ENCODE measurements at places on chromosomes 5 and 9.

DNA sequence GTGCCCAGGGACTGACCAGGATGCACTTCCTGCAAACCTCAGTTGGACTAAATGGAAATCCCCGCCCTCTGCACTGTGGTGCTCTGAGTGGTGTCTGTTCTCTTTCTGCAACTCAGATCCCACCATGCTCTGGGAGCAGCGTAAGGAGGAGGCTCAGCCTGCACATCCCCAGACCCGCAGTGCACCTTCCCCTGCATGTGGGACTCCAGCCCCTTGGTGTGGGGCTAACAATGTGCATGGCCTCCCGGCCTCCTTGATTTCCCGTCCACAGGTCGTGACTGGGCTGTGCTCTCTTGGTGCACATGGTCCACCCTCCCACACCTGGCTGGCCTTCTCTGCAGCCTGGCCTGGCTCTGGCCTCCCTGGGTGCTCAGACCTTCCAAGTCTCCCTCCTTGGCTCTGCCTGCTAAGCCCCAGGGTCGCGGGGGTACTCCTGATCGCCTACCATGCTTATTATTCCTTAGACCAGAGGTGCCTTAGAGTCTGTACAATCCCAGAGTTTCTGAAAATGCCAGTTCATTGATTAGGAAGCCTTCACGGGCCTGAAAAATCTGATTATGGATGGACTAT is 397.5 kb downstream of the IRX2 start:
- no peak for DNase-seq

DNA sequence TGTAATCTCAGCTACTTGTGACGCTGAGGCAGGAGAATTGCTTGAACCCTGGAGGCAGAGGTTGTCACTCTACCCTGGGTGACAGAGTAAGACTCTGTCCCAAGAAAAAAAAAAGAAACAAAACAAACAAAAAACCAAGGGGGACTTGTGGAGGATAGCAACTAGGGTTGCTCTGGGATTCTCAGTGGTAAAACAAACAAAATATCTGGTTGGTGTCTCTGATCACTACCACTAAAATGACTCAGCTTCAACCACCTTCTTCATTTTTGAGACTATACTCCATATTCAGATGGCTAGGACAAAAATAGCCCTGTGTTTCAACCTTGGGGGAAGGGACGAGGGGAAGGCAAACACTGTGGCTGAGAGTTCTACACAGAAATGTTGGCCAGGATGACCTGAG is 110.3 kb downstream of the ARRDC3 start:
- DNase-seq, result no peak

DNA sequence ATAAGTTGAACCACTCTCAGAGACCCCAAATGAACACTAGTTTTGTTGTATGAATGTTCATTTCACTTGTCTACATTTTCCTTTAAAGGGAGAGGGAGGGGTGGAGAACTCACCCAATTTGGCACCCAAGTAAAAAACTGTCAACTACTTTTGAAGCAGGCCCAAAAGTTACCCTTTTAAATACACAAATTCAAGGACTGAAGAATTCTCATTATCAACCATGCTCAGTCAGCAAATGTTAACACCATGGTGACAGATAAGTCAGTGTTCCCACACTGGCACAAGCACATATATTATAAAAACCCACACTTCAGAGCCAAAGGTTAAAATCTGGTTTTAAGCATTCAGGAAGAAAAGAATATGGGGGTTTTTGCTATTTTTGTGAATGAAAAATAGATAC is 31.6 kb downstream of the CSNK1A1 start:
- no peak for DNase-seq

DNA sequence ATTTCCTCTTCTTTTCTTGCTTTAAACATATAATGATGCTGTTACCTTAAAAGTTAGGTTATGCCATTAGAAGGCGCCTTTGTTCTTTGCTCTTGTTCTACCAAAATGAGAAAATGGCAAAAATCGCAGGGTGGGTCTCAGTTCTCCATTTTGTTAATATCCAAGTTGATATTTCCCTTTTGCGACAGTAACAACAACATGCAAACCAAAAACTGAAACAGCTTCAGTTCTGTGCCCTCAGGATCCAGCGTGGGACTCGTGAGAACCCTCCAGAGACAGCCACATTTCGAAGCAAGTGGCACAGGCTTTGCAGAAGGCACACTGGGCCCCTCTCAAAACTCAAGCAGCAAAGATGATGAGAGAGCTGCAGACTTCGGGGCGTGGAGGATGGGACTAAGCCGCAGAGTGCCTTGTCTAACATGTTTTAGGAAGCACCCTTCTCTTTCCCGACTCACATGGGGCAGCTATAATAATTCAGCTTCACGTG is 33.0 kb upstream of the LCP2 start:
- no peak for DNase-seq

GRCh38 chr5:98504505-98504904 is 269.0 kb upstream of the RGMB start:
- no peak for DNase-seq

- no peak for DNase-seq
Observed at GRCh38 chr5:179276838-179277395, 68.3 kb downstream of the ADAMTS2 start.

- peak; percentile 95 for DNase-seq
Observed at GRCh38 chr9:137341227-137341626, 39.2 kb upstream of the NRARP start.

DNA sequence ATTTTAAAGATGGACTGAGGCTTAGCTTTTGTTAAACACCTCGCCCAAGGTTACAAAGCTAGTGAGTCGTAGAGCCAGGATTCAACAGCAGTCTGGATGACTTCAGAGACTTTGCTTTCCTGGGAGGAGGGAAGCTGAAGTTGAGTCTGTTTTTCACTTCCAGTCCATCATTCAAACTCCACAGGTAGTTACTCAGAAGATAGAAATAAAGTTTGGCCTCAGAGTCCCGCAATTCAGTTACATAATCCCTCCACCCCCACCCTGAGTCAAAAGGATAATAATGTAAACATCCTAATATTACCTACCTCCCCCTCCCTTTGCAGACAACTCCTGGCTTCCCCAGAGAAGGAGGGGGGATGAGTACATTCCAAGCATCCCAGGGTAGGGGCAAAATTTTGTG is 8.1 kb downstream of the HBEGF start:
- no peak for DNase-seq

GRCh38 chr5:14342306-14342705 is 199.2 kb downstream of the TRIO start:
- no peak for DNase-seq

DNA sequence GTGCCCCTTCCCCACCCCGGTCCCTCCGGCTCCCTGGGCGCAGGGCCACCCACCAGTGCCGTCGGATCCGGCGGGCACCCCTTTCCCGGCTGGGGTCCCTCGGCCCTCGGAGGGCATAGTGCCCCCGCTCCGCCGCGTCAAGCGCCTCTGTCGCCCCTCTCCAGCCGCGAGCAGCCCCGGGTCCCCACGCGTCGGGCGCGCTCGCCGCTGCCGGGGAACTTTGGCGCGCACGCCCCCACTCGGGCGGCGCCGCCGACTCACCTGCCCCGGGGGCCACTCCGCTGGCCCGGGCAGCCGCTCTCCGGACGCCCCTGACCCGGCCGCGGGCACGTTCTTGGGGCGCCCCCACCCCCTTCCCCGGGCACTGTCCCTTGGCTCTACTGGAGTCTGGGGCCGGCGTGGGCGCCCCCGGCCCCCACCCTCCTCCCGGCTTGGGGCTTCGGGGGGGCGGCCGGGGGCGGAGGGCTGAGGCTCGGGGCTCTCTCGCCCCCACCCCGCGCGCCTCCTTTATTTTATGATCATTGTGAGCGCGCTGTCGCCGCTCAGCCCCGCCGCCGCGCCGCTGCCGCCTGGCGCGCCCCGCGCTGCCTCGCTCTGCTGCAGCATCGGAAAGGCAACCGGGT is 1.1 kb upstream of the FAM78A start:
- no peak for DNase-seq

DNA sequence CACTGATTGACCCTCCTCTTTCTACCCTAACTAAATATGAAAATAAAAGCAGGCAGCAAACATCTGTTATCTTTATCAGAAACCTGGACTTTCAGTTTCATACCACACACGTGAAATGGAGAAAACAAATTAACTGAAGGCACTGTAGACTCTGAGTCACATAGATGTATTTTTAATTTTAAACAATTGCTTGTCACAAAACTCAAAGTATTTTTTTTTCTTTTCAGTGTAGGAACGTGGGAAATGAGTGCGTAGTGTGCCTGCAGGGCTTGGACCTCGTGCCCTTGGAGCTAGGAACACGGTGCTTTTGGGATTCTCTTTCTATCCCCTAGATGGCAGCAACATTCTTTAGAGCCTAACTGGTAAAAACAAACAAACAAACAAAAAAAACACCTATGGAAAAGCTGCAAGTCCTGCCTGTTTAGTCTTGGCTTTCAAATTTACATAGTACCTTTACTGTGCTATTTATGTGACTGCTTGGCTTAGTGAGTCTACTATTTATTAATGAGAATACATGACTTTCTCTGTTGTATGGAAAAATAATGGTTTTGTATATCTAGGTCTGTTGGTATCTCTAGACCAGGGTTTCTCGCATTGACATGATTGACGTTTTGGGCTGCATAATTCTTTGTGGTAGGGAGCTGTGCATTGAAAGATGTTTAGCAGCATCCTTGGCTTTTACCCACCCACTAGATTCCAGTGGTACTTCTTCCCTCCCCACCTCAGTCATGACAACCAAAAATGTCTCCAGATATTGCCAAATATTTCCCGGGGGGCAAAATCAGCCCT is 16.8 kb upstream of the ACTBL2 start:
- DNase-seq, result peak; percentile 43

- DNase-seq, result no peak
Observed at GRCh38 chr9:119412399-119412798, 43.2 kb upstream of the BRINP1 start.

GRCh38 chr9:2227144-2227867 is 212.2 kb downstream of the SMARCA2 start:
- DNase-seq, result no peak

DNA sequence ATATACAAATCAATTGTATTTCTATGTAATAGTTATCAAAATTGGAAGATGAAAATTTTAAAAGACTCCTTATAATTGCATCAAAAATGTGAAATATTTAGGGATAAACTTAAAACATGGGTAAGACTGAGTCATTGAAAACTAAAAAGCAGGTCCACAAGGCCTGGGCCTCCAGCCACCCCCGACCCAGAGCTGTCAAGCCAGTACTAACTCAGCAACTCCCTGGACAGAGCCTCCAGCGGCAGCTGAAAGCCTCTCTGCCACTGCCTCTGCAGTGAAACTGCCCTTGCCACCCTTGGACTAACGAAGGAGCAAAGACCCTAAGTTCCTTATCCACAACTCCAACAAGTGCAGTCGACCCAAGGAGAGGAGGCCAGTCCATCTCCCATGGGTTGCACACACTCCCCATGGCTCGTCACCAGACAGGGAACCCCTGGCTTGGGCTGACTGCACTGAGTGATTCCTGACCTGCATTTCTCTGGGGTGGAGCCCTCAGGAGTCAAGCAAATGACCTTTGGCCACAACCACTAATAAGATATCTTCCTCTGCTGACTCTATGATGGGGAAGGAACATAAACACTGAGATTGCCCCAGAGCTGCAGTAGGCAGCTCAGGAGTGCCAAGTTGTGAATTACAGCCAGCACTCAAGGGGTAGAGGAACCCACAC is 20.5 kb downstream of the PTGER4 start:
- no peak for DNase-seq

- DNase-seq, result no peak
Observed at GRCh38 chr5:38758774-38759600, 86.8 kb upstream of the OSMR start.

DNA sequence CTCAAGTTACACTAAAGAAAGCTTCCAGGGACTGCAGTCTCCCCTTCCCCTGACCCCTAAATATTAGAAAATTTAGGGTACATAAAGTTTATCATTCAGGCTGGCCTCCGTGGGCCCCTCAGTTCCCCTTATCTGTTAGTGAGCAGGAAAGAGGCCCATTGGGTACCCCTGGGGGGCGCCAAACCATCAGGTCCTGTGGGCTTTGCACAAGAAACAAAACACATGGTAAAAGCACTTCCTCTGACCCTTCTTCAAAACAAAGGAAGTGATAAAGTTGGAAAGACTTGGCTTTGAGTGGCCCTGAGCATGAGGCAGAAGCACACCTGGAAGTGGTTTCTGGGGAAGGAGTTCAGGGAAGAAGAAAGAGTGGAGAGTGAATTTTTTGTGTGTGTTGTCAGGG is 213.0 kb downstream of the SMARCA2 start:
- DNase-seq, result peak; percentile 30

- no peak for DNase-seq
Observed at GRCh38 chr5:142479854-142480519, 155.2 kb upstream of the SPRY4 start.

DNA sequence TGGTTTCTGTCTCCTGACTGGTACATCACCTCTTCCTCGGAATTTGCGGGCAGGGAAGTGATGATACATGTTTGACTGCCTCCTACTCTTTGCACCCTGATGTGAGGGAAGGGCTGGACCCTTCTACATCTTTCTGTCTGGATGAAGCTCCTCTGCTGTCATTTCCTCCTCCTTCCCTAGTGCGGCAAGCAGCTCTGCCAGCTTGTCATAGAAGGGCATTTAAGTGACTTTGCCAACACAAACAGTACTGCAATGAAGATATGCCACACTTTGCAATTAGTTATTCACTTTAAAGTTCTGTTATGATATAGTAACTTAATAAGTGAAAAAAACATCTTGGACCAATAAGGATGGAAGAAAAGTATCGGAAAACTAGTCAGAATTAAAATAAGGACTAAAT is 48.5 kb upstream of the ABL1 start:
- no peak for DNase-seq

- DNase-seq, result peak; percentile 76
Observed at GRCh38 chr5:123610665-123611405, 98.9 kb downstream of the CSNK1G3 start.

DNA sequence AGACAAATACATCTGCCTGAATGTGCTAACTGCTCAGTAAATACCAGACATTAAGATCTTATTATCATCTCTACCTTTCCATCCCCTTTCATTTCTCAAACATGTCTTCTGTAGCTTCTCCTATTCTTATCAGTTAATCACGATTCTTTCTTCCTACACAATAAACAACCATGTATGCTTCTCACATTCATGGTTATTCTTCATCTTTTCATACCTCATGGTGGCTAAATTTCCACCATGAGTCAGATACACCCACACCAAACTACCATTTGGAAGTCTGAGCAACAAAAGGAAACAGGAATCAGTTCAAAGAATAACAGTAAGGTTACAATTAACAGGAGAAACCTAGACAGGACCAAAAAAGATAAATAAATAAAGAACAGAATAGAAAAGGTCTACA is 7.7 kb downstream of the ZNF622 start:
- no peak for DNase-seq
